ENCODE measurements at places on chromosomes 5 and 9. TPM values are rescaled to one million over a fixed set of nuclear protein-coding genes. Genes with fewer than 3 reads are reported as not detected.

Gene IFNA21
- not detected for total RNA-seq

Gene QRFP
- not detected for total RNA-seq

GRCh38 chr9:70034271-70034711 is 9.4 kb upstream of the MAMDC2 start:
- peaks cover 4% of the 10 kb centered on the region for H3K27me3 ChIP-seq
- H3K36me3 ChIP-seq: no peaks in the 10 kb centered on the region
- no peak overlapping the region for H3K27ac ChIP-seq
- DNase-seq: no peak
- no peak overlapping the region for H3K4me3 ChIP-seq

DNA sequence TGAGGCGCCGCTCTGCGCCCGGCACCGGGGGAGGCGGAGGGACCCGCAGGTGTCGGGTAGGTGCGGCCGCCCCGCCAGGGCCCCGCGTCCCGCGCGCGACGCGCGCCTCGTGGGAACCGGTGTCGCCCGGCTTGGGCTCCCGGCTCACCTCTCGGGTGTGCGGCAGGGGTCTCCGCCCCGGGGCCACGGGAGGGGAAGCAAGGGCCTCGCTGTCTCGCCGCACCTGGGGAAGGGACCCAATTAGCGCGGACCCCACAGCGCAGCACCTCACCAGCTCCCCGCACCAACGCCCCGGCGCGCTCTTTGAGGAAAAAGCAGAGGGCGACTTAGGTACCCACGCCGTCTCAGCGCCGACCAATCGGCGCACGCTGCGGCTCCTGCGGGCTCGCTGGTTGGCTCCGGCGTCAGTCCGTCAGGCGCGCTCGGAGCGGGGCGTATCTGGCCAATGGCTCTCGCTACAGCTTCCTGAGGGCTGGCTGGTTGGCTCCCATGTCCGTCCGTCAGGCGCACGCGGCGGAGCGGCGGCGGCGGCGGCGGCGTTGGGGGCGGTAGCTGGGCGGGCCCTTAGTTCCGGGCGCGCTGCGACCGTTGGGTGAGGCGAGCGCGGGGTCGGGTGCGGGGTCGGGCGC is at the start of gene TRAF2:
TRAF2 (plus strand) TSS at position 567 of the 629 bp plus-strand sequence. CDS start 12,225 bp downstream, outside the sequence.
- peak within 1 kb of the TSS; percentile 93 for H3K27ac ChIP-seq
- no peaks in the 10 kb centered on the region for H3K27me3 ChIP-seq
- peaks cover 44% of the 10 kb centered on the region for H3K4me1 ChIP-seq
- peaks cover 17% of the 10 kb centered on the region for H3K36me3 ChIP-seq
- H3K4me3 ChIP-seq: peak within 1 kb of the TSS; percentile 98

- no peak overlapping the region for H3K27ac ChIP-seq
- H3K4me1 ChIP-seq: peaks cover 16% of the 10 kb centered on the region
- no peak for DNase-seq
- no peak overlapping the region for H3K4me3 ChIP-seq
- H3K27me3 ChIP-seq: no peaks in the 10 kb centered on the region
Observed at GRCh38 chr9:36423206-36423605, 23.1 kb upstream of the RNF38 start.
